Left lung (tissue), 14 donors: ENCODE measurements at places on chromosomes 7 and 10. TPM values are rescaled to one million over a fixed set of nuclear protein-coding genes. Genes with fewer than 3 reads are reported as not detected.
A peak's percentile ranks its signal among the peaks of the same experiment; 100 is the strongest.

The RBM20 gene
- polyA plus RNA-seq = 0.78 TPM

The PON1 gene
- polyA plus RNA-seq = 1.3 TPM

The SLC26A4 gene
- 2.2 TPM for polyA plus RNA-seq

The NAT16 gene
- 0.04 TPM for polyA plus RNA-seq

The TRIM4 gene
- polyA plus RNA-seq = 38.3 TPM

DNA sequence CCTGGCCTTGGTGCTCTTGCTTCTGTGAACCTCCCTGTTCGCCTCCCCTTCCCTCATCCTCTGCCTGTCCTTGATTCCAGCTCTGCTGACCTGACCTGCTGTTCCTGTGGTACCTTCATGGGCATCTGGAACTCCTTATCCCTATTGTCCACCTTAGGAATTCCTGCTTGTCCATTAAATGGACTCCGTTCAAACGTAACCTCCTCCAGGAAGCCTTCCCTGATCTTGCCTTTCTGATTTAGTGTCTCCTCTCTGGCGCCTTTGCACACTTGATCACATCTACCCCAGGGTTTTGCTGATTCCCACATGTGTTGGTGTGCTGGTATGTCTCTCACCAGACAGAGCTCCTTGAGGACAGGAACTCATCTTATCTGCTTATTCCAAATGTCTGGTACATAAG is 20.9 kb downstream of the TSPAN15 start:
- H3K36me3 ChIP-seq = no peaks in the 10 kb centered on the region
- H3K27ac ChIP-seq = no peak overlapping the region
- H3K4me1 ChIP-seq = peaks cover 27% of the 10 kb centered on the region
- no peak overlapping the region for H3K4me3 ChIP-seq
- no peak for DNase-seq
- no peaks in the 10 kb centered on the region for H3K27me3 ChIP-seq

- H3K4me3 ChIP-seq = no peak overlapping the region
- H3K27ac ChIP-seq = peak overlapping the region; percentile 79
- H3K36me3 ChIP-seq = no peaks in the 10 kb centered on the region
- H3K27me3 ChIP-seq = no peaks in the 10 kb centered on the region
Observed at GRCh38 chr7:130372402-130373165, 7.7 kb upstream of the CPA1 start.

- no peaks in the 10 kb centered on the region for H3K4me1 ChIP-seq
- H3K27ac ChIP-seq = no peak overlapping the region
- DNase-seq = no peak
- H3K27me3 ChIP-seq = no peaks in the 10 kb centered on the region
- H3K36me3 ChIP-seq = no peaks in the 10 kb centered on the region
- no peak overlapping the region for H3K4me3 ChIP-seq
Observed at GRCh38 chr10:111187096-111187495, 110.3 kb downstream of the ADRA2A start.

GRCh38 chr7:3683546-3684539 is 382.8 kb downstream of the SDK1 start:
- no peak overlapping the region for H3K27ac ChIP-seq
- H3K4me1 ChIP-seq = no peaks in the 10 kb centered on the region
- H3K4me3 ChIP-seq = no peak overlapping the region
- no peaks in the 10 kb centered on the region for H3K27me3 ChIP-seq
- DNase-seq = no peak

GRCh38 chr10:17387861-17388503 is 66.4 kb downstream of the ST8SIA6 start:
- H3K4me3 ChIP-seq = no peak overlapping the region
- H3K4me1 ChIP-seq = no peaks in the 10 kb centered on the region
- no peaks in the 10 kb centered on the region for H3K36me3 ChIP-seq
- no peak for DNase-seq

DNA sequence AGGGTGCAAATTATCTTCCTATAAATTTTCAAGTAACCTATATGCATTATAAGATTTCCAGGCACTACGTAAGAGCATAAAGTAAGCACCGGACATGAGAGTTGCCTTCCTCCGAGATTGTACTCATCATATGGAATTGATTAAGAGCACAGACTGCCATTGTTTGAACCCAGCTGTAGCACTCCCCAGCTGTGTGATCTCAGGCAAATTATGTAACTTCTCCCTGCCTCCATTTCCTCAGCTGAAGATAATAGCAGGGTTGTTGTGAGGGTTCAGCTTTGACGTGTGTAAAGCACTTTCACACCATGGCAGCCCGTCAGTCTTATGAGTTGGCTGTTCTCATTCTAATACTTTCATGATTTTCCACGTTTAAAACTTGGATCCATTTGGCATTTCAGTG is 122.6 kb downstream of the ITIH5 start:
- no peaks in the 10 kb centered on the region for H3K4me1 ChIP-seq
- no peak overlapping the region for H3K4me3 ChIP-seq
- H3K36me3 ChIP-seq = no peaks in the 10 kb centered on the region
- DNase-seq = no peak
- H3K27me3 ChIP-seq = no peaks in the 10 kb centered on the region
- H3K27ac ChIP-seq = no peak overlapping the region

- H3K27ac ChIP-seq = no peak overlapping the region
- H3K27me3 ChIP-seq = peaks cover 32% of the 10 kb centered on the region
- DNase-seq = no peak
- no peaks in the 10 kb centered on the region for H3K36me3 ChIP-seq
- no peak overlapping the region for H3K4me3 ChIP-seq
Observed at GRCh38 chr7:1219498-1219897, 13.2 kb upstream of the UNCX start.

DNA sequence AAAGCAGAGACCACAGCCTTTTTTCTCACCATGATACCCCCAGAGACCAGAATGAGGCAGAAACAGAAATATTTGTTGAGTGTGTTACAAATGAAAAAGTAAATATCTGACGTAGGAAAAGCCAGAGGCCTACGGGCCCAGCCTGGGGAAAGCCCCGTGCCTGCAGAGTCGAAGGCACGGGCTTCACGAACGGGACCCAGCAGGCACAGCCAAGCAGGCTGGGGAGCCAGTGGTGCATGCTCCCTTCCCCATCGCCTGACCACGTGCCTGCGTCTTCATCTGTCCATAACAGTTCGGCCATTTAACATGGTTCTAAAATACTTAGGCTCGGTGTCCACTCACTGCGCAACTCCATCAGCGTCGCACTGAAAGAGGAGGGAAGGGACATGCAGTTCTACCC is 50.8 kb downstream of the SLIT1 start:
- peaks cover 4% of the 10 kb centered on the region for H3K27me3 ChIP-seq
- no peaks in the 10 kb centered on the region for H3K36me3 ChIP-seq
- DNase-seq = peak; percentile 32
- H3K27ac ChIP-seq = no peak overlapping the region

- no peaks in the 10 kb centered on the region for H3K27me3 ChIP-seq
- H3K36me3 ChIP-seq = no peaks in the 10 kb centered on the region
- peak overlapping the region; percentile 69 for H3K4me3 ChIP-seq
- H3K4me1 ChIP-seq = peaks cover 22% of the 10 kb centered on the region
Observed at GRCh38 chr10:17201794-17202116, 283 bp upstream of the TRDMT1 start.

GRCh38 chr7:70063371-70063770 is 465.1 kb downstream of the AUTS2 start:
- no peaks in the 10 kb centered on the region for H3K4me1 ChIP-seq
- H3K4me3 ChIP-seq = no peak overlapping the region
- H3K27ac ChIP-seq = no peak overlapping the region
- no peaks in the 10 kb centered on the region for H3K36me3 ChIP-seq
